NCI-H146 (cell line): ENCODE measurements at places on chromosomes 13 and 19.

GRCh38 chr13:36954542-36954941 lies 34.5 kb upstream of the SMAD9 start:
- no peak for DNase-seq

- peak; percentile 88 for DNase-seq
Measured at GRCh38 chr19:23415561-23416191, 20.4 kb upstream of the ZNF91 start.

- DNase-seq, result no peak
Measured at GRCh38 chr19:43641333-43641732, 1.7 kb upstream of the CADM4 start.

- DNase-seq, result no peak
Measured at GRCh38 chr13:110873639-110874507, 41.0 kb downstream of the ANKRD10 start.

DNA sequence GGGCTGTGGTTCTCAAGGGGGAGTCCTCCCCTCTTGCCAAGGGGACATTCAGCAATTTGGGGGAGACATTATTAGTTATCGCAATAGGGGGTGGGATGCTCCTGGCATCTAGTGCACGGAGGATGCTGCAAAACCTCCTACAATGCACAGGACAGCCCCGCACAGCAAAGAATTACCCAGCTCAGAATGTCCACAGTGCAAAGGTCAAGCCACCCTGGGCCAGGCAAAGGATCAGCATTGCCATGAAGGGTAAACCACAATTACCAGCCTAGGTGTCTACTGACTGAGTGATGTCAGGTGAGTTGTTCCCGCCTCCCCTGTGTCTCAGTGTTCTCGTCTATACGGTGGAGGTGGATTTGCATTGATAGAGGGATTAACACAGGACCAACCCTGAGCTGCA lies 2.4 kb upstream of the METTL21C start:
- no peak for DNase-seq

GRCh38 chr19:16087940-16088339 lies 11.6 kb downstream of the TPM4 start:
- no peak for DNase-seq
